ENCODE measurements at places on chromosomes 6 and 20.

DNA sequence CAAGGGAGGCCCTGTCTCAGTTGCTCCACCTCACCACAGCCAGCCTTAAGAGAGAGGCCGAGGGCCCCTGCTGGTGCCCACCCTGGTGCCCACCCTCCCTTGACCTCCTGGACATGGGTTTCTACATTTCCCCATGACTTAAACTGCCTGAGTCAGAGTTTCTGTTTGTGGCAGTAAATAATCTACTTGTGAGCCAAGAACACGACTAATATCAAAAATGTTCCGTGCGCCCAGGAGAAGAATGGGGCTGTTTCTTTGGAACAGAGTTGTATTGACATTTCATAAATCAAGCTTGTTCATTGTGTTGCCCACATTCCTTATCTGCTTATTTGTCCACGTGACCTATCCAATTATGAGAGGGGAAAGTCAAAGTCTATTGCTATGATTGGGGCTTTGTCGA lies 143.5 kb downstream of the ANKRD60 start:
- DNase-seq: no peak

GRCh38 chr6:105851606-105852005 lies 234.5 kb upstream of the PRDM1 start:
- no peak for DNase-seq

GRCh38 chr6:105675715-105676397 lies 273.0 kb upstream of the PREP start:
- DNase-seq: no peak

- no peak for DNase-seq
Observed at GRCh38 chr6:139708337-139709199, 334.1 kb upstream of the CITED2 start.

DNA sequence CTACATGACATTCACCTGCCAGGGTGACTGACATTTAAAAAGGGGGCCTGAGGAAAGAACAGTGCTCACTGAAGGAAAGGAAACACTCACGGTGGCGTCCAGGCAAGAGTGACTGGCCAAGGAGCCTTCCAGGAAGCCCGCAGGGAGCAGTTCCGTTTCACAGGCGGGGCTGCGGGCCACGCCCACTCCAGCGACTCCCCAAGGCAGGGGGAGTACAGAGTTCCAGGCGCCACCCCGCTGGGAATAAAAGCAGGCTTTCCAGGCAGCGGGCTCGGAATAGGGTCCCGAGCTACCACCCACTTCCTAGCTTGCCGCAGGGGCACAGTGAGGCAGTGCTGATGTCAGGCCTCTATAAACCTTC lies 34.2 kb downstream of the PKIG start:
- no peak for DNase-seq

GRCh38 chr6:20952699-20953474 lies 418.6 kb downstream of the CDKAL1 start:
- no peak for DNase-seq

- DNase-seq: no peak
Observed at GRCh38 chr20:17456279-17456678, 74.9 kb downstream of the BFSP1 start.

Measured in memory B cell (primary cell).